ENCODE measurements at places on chromosomes 4 and X.

- no peak for DNase-seq
Observed at GRCh38 chr4:175282407-175282806, 364.2 kb downstream of the ADAM29 start.

DNA sequence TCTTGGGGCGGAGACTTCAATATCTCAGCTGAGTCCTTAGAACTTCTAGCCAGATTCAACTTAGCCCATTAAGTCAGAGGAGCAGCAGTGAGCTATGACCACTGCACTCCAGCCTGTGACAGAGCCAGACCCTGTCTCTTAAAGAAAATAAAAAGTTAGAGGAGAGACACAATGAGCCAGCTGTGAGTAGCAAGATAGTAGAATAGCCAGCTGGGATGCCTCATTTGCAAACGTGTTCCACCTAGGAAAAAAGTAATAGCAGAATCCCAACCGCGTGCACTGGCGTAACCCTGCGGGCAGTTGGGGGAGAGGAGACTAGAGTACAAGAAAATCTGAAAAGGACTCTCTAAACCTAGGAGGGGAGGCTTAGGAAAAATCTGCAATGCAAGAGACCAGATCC lies 133.2 kb upstream of the ANXA3 start:
- DNase-seq: no peak

GRCh38 chr4:22187203-22187820 lies 238.7 kb upstream of the KCNIP4 start:
- DNase-seq: no peak

DNA sequence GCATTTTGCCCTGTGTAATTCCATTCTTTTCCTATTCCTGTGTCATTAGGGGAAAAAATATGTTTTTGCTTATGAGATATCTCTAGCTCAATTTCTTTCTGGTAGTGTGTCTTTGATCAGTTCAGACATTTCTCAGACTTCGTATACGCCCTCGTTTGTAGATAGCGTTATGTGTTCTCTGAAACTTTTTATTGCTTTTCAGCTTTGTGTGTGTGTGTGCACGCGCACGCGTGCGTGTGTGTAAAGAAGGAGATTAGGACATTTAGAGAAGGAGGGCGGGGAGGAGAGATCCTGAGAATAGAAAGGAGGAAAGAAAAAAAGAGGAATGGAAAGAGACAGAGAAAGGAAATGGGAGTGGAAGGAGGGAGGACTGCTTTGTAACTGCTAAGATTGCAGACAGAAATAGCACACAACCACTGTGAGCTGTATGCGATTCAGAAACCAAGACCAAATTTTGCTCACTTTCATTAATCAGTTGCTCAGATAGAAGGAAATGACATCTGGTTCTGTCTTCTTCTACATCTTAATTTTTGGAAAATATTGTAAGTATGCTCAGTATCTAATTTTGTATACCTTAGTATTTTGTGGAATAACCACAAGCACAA lies at the start of gene RXFP1:
Gene RXFP1 (plus strand): TSS at position 399 of the 605 bp plus-strand sequence. CDS start 95 bp downstream, at position 494.
- no peak for DNase-seq

All from hematopoietic multipotent progenitor cell treated with erythropoietin and hydrocortisone succinate and interleukin-3 and kit ligand, for 4 days (in vitro differentiated cells).